ENCODE measurements at places on chromosomes 2 and 18.
A peak's percentile ranks its signal among the peaks of the same experiment; 100 is the strongest.

DNA sequence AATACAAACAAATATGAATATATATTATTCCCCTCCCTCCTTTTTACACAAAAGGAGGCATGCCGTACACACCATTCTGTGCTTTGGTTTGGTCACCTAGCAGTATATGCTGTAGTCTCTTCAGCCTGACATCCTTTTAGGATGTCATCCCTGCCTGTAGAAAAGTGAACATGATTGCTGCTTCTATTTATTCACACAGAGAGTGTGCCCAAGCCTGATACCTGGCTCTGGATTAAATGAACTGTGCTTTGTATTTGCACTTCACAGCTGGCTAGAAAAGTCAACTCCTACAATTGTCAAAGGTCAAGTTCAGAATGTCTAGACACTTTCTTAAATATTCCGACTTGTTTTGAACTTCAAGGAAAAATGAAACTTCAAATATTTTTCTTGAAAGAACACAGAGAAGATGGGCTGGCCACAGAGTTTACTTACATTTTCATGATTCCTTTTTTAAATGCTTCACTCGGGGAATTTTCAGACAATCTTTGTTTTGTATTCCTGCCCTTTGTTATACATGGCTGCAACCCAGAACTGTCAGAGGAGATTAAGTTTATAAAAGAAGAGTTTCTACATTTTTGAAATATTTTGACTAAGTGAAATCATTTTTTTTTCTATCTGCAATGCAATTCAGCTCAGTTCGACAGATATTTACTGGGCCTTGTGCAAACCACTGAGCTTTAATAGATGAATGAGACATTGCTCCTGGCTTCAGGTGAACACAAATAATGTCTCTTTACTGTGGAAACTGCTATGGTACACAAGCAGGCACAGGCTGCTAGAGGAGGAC, 33.5 kb downstream of the DAPL1 start:
- peak; percentile 25 for DNase-seq

GRCh38 chr2:120150040-120150482, 73.1 kb downstream of the TMEM185B start:
- no peak for DNase-seq

DNA sequence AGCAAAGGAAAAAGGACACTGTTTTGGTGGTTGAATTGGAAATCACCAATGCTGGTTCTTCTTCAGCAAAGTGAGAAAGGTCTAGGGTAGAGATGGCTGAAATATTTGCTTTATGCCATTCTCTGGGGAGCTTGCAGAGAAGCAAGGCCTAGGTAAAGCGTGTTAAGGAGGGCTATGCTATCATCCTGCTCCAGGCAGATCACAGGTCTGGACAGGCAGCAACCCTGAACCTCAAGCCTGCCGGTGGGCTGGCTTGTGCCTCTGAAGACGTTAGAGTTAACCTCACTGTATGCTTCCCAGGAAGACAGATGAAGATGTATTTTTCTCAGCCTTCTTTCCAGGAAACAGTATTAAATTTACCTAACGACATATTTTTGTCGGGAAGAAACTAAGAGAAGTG, 138.5 kb upstream of the LYPD6 start:
- DNase-seq, result no peak

DNA sequence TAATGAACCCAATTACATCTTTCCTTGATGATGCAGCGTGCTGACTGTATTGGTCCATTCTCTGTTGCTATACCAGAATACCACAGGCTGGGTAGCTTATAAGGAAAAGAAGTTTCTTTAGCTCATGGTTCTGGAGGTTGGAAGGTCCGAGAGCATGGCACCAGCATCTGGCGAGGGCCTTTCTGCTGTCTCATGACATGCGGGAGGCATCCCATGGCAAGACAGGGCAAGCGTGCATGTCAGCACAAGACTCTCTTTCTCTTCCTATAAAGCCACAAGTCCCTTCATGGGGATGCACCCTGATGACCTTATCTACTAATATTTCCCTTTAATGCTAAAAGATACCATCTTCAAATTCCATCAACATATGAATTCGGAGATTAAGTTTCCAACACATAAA, 122.8 kb upstream of the FHL2 start:
- no peak for DNase-seq

DNA sequence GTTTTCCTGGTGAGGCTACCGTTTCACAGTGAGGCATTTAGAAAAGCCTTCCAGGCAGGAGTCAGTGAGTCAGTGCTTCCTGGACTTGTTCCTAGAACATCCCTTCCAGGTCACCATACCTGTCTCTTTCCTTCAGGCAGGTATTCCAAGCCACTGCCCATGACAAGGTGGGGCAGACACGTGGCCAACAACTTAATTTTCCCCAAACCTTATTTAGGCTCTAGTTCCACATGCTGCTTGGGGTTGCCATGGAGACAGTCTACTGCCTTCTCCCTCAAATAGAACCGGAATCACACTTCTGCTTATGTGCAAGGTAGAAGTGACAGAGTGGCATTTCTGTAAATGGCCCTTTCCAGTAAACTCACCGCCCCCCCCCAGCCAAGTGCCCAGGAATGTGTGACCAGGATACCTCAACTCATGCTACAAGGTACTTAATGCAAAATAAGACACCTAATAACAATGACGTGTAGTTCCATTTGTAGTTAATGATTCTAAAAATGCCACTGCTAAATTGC, 258.3 kb downstream of the PRKCE start:
- no peak for DNase-seq

GRCh38 chr2:214401580-214401979, 9.3 kb upstream of the VWC2L start:
- no peak for DNase-seq

- DNase-seq, result no peak
Measured at GRCh38 chr2:57199663-57200062, 846.9 kb upstream of the VRK2 start.

DNA sequence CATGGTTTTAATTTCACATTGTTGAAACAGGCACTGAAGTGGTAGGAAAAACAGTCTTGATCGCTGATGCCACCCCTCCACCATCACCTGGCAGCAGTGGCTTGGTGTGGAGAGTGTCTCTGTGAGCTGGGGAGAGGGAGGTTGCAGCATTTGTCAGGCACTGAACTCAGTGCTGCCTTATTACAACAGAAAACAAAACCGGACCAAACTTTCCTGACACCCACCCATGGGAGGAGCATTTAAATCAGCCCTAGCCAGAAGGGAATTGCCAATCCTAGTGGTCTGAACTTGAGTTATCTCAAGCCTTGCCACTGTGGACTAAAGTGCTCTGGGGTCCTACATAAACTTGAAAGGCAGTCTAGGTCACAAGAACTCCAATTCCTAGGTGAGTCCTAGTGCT, 103.0 kb upstream of the LGALSL start:
- DNase-seq, result no peak

DNA sequence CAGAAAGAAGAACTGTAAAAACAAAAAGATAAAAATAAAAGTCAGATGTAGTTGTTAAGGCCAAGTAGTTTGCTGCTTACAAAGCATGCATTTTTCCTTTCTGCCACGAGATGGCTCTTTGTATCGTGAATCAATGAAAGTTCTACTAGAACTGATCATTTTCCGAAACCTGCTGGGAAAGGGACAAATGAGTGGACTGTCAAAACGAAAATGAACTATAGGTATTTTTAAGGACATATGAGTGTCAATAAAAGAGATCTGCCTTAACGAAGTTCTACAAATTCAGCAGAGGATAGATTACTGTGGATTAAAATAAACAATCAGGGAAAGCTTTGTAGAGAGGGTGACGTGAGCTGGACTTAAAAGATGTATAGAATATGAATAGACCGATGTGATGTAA, 15.0 kb upstream of the ELOA2 start:
- peak; percentile 38 for DNase-seq

- no peak for DNase-seq
Measured at GRCh38 chr2:136045835-136046570, 60.6 kb upstream of the DARS1 start.

GRCh38 chr2:20728114-20728758, 61.3 kb downstream of the GDF7 start:
- DNase-seq, result no peak

- peak; percentile 81 for DNase-seq
Measured at GRCh38 chr2:174771631-174772471, 7.6 kb upstream of the CHRNA1 start.

DNA sequence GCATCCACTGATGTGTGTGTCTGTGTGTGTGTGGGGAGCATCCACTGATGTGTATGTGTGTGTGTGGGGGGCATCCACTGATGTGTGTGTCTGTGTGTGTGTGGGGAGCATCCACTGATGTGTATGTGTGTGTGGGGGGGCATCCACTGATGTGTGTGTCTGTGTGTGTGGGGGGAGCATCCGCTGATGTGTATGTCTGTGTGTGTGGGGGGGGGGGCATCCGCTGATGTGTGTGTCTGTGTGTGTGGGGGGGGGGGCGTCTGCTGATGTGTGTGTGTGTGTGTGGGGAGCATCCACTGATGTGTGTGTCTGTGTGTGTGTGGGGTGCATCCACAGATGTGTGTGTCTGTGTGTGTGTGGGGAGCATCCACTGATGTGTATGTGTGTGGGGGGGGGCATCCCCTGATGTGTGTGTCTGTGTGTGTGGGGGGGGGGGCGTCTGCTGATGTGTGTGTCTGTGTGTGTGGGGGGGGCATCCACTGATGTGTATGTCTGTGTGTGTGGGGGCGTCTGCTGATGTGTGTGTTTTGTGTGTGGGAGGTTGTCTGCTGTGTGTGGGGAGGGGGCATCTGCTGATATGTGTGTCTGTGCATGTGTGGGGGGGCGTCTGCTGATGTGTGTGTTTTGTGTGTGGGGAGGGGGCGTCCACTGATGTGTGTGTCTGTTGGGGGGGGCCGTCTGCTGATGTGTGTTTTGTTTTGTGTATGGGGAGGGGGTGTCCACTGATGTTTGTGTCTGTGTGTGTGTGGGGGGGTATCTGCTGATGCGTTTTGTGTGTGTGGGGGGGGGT, 125.9 kb downstream of the NFATC1 start:
- no peak for DNase-seq

DNA sequence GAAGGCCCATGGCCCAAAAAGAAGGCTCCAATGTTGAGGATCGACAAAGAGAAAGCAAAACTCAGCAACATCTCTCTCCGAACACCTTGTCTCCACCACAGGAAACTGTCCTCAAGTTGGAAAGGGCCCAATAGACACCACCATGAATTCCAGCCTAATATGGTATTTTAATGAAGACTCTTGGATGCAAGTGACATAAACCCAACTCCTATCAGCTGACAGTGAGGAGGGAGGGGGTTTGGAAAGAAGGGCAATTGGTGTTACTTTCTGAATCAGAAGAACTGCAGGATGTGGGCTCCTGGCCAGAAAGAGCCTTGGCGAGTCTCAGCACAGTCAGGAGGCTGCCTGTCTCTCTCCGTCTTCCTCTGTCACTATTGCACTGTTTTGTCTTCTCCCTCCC, 40.3 kb upstream of the SIGLEC15 start:
- peak; percentile 85 for DNase-seq

- DNase-seq, result peak; percentile 34
Measured at GRCh38 chr2:31137211-31138036, 816 bp downstream of the GALNT14 start.

- DNase-seq, result no peak
Measured at GRCh38 chr2:168212167-168212566, 35.2 kb downstream of the STK39 start.

GRCh38 chr2:54840559-54841468, 117.4 kb downstream of the EML6 start:
- no peak for DNase-seq

GRCh38 chr2:5493256-5493655, 198.9 kb upstream of the SOX11 start:
- DNase-seq, result no peak

- no peak for DNase-seq
Measured at GRCh38 chr18:596288-596881, 403 bp upstream of the CLUL1 start.

DNA sequence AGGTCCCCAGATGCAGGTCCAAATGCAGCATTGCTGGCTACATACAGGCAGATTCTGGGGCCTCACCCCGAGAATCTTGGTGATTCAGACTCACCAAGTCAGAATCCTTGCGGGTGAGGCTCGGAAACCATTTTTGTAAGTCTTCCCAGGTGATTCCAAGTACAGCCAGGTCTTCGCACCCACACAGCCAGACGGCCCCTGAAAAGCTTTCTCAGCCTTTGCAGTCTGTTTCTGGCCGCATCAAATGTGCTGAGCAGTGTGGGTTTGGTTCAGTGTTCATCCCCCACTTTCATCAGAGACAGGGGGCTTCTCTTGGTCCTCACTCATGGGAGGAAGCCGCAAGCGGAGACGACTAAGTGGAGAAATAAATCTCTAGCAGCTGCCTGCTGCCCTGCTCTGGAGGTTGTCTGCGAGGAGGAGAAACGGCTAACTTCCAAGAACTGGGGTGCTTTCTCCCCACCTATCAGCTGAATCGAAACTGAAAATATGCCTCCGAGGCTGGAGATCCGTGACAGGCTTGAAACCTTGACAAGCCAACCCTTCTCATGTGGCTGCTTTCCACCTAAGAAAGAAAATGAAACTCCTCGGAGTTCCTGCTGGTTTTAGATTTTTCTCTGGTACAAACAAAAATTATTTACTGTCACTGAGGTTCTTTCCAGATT, 8.9 kb upstream of the TMEM185B start:
- DNase-seq, result no peak

- no peak for DNase-seq
Measured at GRCh38 chr2:213224366-213224765, 59.9 kb upstream of the SPAG16 start.

DNA sequence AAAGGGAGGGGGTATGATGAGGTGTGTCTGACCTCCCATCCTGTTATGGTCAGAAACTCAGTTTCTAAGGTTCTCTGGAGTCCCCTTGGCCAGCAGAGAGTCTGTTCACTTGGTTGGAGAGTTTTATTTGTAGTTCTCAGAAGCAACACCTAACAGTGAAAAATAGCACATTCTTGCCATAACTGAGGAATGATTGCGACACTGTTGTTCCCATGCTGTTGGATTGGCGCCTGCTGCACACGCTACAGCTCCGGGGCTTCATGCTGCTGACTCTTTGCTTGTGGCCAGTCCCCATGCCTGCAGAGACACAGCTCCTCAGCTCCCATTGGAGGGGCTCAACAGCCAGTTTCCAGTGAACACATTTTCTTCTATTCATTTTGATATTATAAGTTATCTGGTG, 42.1 kb downstream of the TPGS2 start:
- DNase-seq, result peak; percentile 83

DNA sequence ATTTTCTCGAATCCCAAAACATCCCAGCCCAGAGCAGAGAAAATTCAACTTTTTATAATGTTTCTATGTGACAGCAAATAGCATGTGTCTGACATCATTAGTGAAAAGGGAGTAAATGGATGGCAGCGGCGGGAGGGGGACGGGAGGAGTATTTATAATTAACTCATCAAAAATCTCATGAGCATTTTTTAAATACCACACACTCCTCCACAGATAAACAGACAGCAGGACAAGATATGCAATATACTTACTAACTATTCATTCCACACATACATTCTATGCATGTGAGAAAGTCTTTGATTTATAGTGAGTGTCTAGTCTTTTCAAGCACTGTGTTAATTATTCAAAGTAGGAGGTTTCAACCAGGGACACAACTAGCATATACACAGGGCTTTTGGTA, 107.6 kb downstream of the LRP2 start:
- DNase-seq, result no peak

GRCh38 chr2:19776941-19777514, 124.8 kb downstream of the TTC32 start:
- DNase-seq, result no peak
